ENCODE measurements at places on chromosomes 6 and 20.

DNA sequence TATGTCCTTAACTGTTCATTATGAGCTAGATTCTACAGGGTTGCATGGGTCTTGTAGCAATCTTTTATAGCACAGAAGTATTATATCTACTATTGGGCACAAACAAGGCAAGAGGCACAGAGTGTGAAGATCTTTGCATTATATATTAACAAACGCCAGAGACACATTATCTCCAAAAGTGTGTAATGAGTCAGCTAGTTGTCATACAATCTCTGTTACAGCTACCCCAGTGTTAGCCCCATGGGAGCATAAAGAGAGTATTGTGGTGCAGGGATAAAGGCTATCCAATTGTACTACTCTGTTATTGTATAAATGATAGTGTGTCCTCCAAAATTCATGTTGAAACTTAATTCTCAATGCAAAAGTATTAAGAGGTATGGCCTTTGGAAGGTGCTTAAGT is 148.4 kb upstream of the RIMS1 start:
- DNase-seq: no peak

GRCh38 chr6:166907373-166907841 is 48.9 kb downstream of the RNASET2 start:
- DNase-seq: no peak

DNA sequence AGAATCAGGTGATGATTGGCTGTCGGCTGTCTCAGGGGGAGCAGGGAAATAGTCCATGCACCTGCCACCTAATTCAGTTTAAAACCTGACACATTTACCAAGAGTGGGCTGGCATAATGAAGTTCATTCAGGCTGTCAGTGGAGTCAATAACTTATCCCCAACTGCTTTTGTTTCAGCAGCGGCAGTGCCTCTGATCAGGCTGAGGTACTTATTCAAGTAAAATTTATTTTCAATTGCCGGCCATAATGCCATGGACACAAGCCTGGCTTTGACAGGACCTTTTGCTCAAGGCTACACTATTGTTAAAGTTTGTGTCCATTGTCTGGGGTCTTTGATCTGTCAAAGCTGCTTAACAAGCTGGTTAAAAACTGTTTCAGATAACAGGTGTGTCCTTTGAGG is 20.6 kb downstream of the OLIG3 start:
- DNase-seq: no peak

- peak; percentile 98 for DNase-seq
Observed at GRCh38 chr6:57089687-57090457, at the start of gene ZNF451. TSS of gene ZNF451 (plus strand) at chr6:57090188. CDS start at chr6:57090254, 66 bp downstream.

- no peak for DNase-seq
Observed at GRCh38 chr6:145673504-145673903, 61.8 kb downstream of the EPM2A start.

GRCh38 chr6:144530118-144530517 is 245.0 kb downstream of the UTRN start:
- no peak for DNase-seq

DNA sequence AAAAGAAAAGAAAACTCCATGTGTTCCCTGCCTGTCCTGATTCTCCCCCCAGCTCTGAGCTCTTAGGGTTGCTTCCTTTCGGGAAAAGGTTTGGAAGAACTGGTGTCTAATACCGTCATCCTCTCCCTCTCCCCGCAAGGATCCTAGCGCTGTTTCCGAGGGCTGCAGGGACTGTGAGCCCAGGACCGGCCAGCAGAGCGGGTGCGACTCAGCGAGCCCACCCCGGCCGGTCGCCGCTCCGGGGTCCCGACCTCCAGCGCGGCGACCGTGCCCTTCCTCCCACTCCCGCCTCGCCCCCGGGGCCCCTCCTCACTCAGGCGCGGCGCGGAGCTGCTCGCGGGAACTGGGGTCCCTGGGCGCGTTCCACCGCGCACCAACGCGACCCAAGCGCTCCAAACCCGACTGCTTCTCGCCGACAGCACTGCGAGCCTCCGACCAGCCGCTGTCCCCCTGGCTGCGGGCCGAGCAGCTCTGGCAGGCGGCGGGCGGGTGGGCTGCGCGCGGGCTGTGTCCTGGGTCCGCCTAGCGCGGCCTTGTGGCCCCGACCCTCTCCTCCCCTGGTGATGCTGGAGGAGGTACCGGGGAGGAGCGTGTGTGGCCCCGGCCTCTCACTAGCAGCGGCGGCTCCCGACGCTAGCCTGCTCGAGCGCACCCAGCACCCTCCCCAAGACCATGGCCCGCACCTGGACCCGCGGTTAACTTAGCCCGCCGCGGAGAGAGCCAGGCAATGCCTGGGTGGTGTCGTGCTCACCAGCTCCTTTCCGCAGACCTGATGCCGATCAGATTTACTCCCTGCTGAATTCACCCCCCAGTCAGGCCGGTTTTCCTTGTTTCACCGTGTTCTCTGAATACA is at the start of gene PLA2G7:
Gene PLA2G7, minus strand, starts transcription at position 509 of the 853 bp plus-strand sequence. CDS start 12,484 bp downstream, outside the sequence.
- DNase-seq: no peak

DNA sequence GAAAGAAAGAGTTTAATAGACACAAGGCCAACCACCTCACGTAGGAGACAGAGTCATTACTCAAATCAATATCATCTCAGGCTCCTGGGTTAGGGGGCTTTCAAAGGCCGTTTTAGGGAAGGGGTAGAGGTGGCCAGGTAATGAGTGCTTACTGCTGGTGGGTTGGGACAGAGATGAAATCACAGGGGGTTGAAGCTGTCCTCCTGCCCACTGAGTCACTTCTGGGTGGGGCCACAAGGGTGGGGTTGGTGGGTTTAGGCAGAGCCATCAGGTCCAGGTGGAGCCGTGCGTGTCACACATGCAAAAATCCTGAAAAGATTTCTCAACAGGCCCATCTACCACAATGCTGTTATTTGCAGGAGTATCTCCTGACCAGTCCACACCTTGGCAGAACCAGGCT is 167.0 kb upstream of the EXOC2 start:
- DNase-seq: no peak

DNA sequence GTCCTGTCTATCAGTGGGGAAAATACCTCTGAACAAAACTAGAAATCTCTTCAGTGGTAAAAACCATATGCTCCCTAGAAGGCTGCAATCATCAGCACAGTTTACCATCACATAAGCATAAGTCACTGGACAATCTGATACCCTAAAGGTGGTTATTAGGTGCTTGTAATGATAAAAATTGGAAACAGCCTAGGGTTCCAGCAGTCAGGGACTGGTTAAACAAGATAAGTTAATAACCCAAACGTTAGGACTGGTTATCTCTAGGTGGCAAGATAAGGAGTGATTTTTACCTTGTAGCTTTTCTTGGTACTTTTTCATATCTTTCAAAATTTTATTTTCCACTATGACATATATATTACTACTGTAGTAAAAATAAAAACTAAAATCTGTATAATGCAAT is 11.0 kb downstream of the ECI2 start:
- no peak for DNase-seq

- no peak for DNase-seq
Observed at GRCh38 chr20:62505337-62506045, 29.7 kb upstream of the GATA5 start.

DNA sequence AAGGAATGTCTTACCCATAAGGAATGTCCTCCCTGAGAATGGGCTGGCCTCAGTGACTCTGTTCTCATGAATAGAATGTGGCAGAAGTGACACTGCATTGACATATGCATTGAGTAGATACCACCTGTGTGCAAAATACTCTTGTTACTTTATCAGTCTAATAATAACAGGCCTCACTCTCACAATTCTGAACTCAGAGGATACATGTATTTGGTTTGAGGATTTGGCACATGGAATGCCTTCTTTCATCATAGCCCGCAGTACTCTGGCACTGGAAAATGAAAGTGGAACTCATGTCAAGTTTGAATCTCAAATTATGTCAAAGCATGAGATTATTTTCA is 52.9 kb upstream of the PLCB4 start:
- DNase-seq: no peak

DNA sequence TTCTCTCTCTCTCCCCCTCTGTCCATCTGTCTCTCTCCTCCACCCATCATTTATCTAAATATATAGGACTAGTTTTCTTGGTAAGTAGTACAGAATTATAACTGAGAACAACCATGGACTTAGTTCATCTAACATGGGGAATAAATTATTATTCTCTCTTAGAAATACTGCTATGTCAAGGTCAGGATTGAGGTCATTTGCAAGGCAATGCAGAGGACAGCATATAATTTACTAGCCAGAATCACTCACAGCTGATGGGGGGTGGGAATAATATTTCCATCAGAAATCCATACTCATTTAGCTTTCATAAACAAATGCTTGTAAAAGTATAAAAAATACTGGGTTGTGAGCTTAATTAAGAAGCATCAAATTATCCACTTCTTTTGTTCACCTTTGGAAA is 553.9 kb upstream of the POU3F2 start:
- DNase-seq: no peak

DNA sequence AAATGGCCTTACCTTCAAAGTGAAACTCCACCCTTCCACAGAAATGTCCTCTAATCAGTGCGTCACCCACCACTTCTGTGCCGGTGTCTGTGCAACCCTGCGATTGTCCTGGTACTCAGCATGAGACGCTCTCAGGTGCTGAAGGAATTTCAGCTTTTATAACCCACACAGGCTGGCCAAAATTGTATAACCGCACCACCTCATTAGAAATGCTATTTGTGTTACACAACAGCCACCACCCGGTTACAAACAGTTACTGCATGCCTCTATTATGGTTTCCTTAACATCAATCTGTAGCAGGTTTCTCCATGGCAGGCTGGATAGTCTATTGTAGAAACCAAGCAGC is 51.5 kb downstream of the SLC23A2 start:
- DNase-seq: no peak

- no peak for DNase-seq
Observed at GRCh38 chr6:4924661-4925271, 79.1 kb downstream of the RPP40 start.

DNA sequence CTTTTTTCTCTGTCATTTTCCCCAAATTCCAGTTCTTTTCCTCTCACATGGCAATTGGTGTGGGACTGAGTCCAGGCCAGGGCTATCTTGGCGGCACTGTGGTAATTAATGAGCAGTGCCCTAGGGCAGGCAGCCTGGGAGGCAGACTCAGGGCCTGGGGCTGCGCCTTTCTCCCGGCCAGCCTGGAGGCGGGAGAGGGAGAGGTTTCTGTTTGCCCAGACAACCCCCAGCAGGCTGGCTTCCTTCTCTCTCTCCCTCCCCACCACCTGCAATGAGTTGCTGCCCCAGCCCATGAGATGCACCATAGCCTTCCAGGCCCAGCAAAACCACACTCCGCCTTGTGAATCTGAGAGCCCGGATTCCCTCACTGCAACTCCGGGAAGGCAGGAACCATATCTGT is 15.1 kb upstream of the CCDC167 start:
- DNase-seq: no peak

GRCh38 chr6:126361832-126362440 is 22.0 kb downstream of the CENPW start:
- DNase-seq: no peak

DNA sequence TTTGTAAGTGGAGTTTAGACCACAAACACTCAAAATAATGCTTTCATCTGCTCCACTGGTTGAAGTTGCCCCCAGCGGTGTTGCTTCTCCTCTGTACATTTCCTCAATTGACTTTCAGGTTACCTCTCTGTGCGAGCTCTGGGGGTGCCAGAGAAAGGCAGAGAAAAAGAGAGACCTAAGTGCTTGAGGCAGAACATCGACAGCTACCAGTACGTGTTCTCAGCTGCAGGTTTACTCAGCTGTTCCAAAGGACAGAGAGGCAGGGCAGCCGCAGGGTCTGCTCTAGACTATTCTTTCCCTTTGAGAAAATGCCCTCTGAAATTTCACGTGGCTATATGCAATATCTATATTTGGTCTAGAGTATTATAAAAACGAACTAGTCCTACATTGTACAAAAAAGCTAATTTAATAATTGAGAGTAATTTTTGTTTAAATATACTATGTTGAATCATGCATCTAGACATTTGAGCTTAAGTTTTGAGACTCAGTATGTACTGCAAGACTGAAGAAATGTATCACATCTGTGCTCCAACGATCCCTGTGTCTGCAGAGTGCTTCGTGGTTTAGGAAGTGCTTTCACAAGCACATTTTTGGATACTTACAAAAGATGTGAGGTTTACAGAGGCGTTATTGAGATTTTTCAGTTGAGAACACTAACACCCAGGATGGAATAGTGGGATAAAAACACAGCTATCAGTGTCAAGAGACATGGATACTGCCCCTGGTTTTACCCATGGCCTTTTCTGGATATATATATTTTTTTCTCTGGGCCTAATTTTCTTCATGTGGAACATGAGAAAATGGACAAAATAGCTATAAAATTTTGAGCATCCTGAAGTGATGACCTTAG is 453.6 kb upstream of the FLRT3 start:
- peak; percentile 37 for DNase-seq

DNA sequence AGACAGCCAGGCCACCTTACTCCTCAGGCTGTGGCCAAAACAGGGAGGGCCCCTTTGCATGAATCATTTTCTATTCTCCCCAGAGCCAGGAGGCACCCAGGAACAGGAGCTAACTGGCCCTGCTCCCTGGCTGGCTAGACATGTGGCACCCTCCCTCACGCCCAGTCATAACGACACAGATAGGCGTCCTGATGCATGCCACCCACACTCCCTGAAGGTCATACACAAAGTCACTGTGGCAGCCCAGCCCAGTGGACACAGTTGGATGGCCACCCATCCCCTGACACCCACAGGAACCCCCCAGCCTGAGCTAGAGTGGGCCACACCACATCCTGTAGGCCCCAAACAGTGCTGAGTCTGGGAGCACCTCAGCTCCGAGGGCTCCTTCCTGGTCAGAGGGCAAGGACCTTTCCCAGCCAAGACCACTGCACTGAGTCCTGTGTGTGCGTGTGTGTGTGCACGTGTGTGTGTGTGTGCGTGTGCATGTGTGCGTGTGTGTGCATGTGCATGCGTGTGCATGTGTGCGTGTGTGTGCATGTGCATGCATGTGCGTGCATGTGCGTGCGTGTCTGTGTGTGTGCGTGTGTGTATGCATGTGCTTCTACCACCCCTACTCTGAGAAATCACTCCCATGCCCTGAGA is 21.6 kb downstream of the TFEB start:
- no peak for DNase-seq

- no peak for DNase-seq
Observed at GRCh38 chr6:1739220-1739619, 129.5 kb downstream of the FOXC1 start.

- no peak for DNase-seq
Observed at GRCh38 chr20:57434390-57434700, 43.1 kb downstream of the RBM38 start.

DNA sequence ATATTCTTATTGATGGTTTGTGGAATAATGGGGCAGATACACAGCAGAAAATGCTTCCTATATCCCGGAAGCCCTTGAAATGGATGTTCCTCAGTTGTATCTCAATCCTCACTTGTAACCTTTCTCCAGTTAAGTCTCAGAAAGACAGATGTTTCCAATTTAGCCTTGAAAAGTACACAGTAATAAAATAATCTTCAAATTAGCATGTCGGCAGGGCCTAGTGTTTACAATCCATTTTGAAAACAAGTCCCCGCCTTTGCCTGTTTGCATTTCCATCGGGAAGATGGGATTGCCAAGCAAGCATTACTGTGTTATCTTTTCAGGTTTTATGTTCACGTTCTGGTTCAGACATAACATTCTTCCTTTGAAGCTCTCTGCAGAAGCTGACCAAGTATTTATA is 41.5 kb downstream of the SNRNP48 start:
- DNase-seq: no peak

DNA sequence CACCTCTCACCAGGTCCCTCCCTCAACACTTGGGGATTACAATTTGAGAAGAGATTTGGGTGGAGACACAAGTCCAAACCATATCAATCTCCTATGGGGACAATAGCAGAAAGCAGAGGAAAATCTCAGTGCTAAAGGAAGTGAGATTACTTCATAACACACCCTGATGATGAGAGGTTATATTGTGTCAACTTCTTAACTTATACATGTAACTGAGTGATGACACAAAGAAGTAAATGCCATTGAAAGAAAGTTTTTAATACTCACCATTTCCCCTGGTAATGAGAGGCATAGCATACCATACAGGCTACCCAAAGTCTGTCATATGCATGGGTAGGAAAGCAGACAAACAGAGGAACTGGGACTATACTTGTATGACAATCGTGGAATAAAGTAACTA is 137.2 kb downstream of the MMUT start:
- no peak for DNase-seq
